ENCODE measurements at places on chromosomes 5 and 9. TPM values are rescaled to one million over a fixed set of nuclear protein-coding genes. Genes with fewer than 3 reads are reported as not detected.

LURAP1L gene
- 13.7 TPM for total RNA-seq

TENT4A gene
- total RNA-seq: 15.9 TPM

WNK2 gene
- total RNA-seq: 58.4 TPM

ANKRD18A gene
- total RNA-seq: 0.16 TPM

CTNND2 gene
- total RNA-seq: 3.1 TPM

FBXL7 gene
- total RNA-seq: 32.1 TPM

OBP2B gene
- not detected for total RNA-seq

IFT74 gene
- 28.0 TPM for total RNA-seq

SEMA5A gene
- total RNA-seq: 3.9 TPM

DPYSL3 gene
- 241 TPM for total RNA-seq

GRCh38 chr9:16358751-16359150 is 511.7 kb downstream of the BNC2 start:
- H3K27ac ChIP-seq: no peak overlapping the region
- H3K36me3 ChIP-seq: no peaks in the 10 kb centered on the region
- H3K4me3 ChIP-seq: no peak overlapping the region

- H3K27me3 ChIP-seq: no peaks in the 10 kb centered on the region
- H3K4me3 ChIP-seq: no peak overlapping the region
- peaks cover 7% of the 10 kb centered on the region for H3K4me1 ChIP-seq
Observed at GRCh38 chr9:526904-527591, 312.4 kb downstream of the DOCK8 start.

- no peak for ATAC-seq
- H3K4me1 ChIP-seq: peaks cover 24% of the 10 kb centered on the region
- H3K27me3 ChIP-seq: no peaks in the 10 kb centered on the region
- peak overlapping the region; percentile 20 for H3K4me3 ChIP-seq
Observed at GRCh38 chr5:178468196-178468685, 122.0 kb downstream of the COL23A1 start.

- H3K4me3 ChIP-seq: no peak overlapping the region
- H3K27ac ChIP-seq: no peak overlapping the region
- no peak for ATAC-seq
- H3K4me1 ChIP-seq: no peaks in the 10 kb centered on the region
- no peaks in the 10 kb centered on the region for H3K36me3 ChIP-seq
Observed at GRCh38 chr9:125435776-125436612, 174.4 kb downstream of the GAPVD1 start.

GRCh38 chr5:66454186-66455078 is 141.8 kb upstream of the MAST4 start:
- ATAC-seq: no peak
- H3K27me3 ChIP-seq: no peaks in the 10 kb centered on the region
- H3K4me1 ChIP-seq: no peaks in the 10 kb centered on the region
- no peaks in the 10 kb centered on the region for H3K36me3 ChIP-seq
- H3K27ac ChIP-seq: no peak overlapping the region

- H3K36me3 ChIP-seq: no peaks in the 10 kb centered on the region
- H3K4me3 ChIP-seq: no peak overlapping the region
- ATAC-seq: no peak
- H3K27me3 ChIP-seq: no peaks in the 10 kb centered on the region
- H3K27ac ChIP-seq: no peak overlapping the region
Observed at GRCh38 chr5:135337064-135337463, 62.0 kb downstream of the MACROH2A1 start.

- no peak overlapping the region for H3K4me3 ChIP-seq
- no peak for ATAC-seq
- no peak overlapping the region for H3K27ac ChIP-seq
- H3K4me1 ChIP-seq: peaks cover 6% of the 10 kb centered on the region
- no peaks in the 10 kb centered on the region for H3K27me3 ChIP-seq
- H3K36me3 ChIP-seq: no peaks in the 10 kb centered on the region
Observed at GRCh38 chr9:86046071-86046636, 53.2 kb downstream of the GOLM1 start.

DNA sequence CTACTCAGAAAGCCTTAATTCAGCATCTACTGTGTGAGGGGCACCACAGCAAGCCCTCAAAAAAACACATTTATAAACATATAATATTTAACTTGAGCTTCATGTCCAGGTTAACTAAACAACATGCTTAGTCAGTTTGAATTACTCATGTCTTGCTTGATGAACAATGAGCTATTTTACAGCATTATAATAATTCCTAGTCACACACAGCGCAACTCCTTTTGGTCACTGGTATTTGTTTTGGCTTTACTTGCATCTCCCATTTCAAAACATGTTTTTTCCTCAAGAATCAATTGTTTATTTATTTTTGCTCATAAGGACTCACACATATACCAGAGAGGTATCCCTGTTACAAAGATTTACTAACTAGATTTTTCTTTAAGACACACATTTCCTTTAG is 616.7 kb upstream of the DAB2 start:
- no peaks in the 10 kb centered on the region for H3K27me3 ChIP-seq
- H3K4me1 ChIP-seq: no peaks in the 10 kb centered on the region
- no peak overlapping the region for H3K27ac ChIP-seq
- no peaks in the 10 kb centered on the region for H3K36me3 ChIP-seq
- ATAC-seq: no peak

DNA sequence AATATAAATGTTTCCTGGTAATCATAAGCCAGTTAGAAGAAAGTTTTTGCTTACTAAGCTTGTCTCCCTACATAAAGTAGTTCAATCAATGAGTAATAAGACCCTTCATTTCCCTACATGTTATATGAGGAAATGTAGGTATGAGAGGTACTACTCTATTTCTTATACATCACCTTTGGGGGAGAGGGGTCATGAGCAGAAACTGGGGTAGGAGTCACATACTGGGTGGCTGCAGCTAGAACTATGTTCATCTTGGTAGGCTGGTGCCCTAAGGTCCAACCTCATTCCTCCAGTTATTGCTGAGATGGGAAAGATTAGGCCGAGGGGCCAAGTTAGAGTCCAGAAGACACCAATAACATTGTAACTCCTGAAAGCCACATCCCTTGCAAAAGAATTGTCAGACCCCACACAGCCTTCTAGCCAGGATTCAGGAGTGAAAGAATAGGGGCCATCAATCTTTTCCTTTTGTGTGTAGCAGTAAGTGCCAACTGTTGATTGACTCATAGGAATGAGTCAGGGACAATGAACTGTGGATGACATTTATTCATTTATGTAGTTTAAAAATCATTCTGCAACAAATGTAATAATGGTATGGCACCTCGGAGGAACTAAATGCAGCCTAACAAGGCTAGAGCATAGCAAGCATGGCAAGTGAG is 21.6 kb upstream of the SREK1 start:
- H3K4me1 ChIP-seq: no peaks in the 10 kb centered on the region
- no peak for ATAC-seq
- H3K36me3 ChIP-seq: no peaks in the 10 kb centered on the region
- H3K27me3 ChIP-seq: no peaks in the 10 kb centered on the region

DNA sequence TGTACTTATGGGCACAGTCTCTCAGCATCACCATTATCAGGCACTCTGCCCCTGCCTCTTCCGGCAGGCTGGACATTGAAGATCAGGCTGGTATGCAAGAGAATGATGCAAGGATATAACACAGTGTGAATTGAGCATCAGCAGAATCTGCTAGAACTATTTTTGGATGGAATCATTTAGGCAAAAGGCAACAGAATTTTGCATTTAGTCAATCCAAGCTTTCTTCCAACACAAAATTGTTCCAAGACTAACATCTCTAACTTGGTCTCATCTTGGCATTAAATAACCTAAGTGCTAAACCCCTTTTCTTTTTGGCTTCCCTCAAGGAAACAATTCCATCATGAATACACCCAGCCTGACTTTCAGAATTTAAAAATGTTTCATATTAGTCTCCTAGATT is 339.9 kb downstream of the PRELID2 start:
- H3K36me3 ChIP-seq: no peaks in the 10 kb centered on the region
- no peak overlapping the region for H3K27ac ChIP-seq
- H3K4me1 ChIP-seq: peaks cover 9% of the 10 kb centered on the region

GRCh38 chr5:144368556-144368955 is 197.9 kb downstream of the KCTD16 start:
- no peaks in the 10 kb centered on the region for H3K4me1 ChIP-seq
- H3K27ac ChIP-seq: no peak overlapping the region
- no peak overlapping the region for H3K4me3 ChIP-seq
- H3K27me3 ChIP-seq: no peaks in the 10 kb centered on the region

GRCh38 chr9:3526997-3527940 is 1.5 kb upstream of the RFX3 start:
- H3K36me3 ChIP-seq: no peaks in the 10 kb centered on the region
- no peaks in the 10 kb centered on the region for H3K4me1 ChIP-seq
- ATAC-seq: no peak
- peak overlapping the region; percentile 100 for H3K27ac ChIP-seq
- no peaks in the 10 kb centered on the region for H3K27me3 ChIP-seq

DNA sequence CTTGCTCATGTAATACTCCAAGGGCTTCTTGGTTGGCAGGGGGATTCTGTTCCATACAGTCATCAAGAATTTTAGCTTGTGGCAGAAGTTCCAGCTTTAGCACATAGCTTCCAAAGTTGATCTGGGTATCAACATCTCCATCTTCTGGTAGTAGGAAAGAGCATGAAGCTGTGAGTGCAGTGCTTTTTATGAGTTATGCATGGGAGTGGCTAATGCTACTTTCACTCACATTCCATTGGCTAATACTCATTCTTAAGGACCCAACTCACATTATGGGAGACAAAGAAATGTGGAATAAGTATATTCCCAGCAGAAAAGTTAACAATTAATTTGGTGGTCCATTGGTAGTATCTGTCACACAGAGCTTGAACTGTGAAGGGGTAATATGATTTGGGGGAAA is 194.2 kb upstream of the CHD1 start:
- no peaks in the 10 kb centered on the region for H3K36me3 ChIP-seq
- H3K4me1 ChIP-seq: no peaks in the 10 kb centered on the region
- no peak overlapping the region for H3K4me3 ChIP-seq

DNA sequence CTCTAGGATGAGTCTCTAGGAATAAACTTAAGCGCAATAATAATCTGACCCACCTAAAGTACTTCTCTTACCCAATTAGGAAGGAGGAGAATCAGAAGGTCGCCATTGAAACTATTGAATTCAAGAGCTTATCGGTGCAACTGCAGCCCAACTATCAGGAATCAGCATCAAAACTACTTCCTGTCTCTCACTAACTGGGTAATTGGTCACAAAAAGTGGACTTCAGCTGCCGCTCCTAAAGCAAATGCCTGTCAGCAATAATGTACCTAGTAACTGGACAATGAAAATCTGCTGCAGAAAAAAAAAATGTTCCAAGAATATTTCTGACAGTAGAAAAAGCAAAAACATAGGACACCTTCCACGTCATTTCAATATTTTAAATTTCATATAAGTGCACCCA is 3.3 kb downstream of the OR1L8 start:
- no peaks in the 10 kb centered on the region for H3K4me1 ChIP-seq
- no peak overlapping the region for H3K4me3 ChIP-seq
- H3K27ac ChIP-seq: no peak overlapping the region
- no peaks in the 10 kb centered on the region for H3K27me3 ChIP-seq
- ATAC-seq: no peak
- no peaks in the 10 kb centered on the region for H3K36me3 ChIP-seq

DNA sequence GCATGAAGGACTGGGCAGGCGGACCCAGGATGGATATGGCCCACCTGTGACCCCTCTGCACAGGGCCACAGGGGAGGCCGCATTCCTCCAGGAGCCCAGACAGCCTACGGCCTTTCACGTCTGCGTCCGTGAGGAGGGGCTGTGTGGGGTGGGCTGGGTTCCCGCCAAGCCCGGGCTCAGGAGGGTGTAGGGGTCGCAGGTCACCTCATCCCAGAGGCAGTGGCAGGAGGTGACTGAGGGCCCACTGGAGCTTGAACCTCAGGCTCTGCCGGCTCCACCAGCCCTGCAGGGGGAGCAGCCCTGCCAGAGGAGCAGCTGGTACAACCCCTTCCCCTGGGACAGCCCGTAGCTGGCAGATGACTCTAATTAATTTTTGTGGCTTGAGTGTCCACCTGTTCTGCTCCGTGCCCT is 40.7 kb upstream of the CACNA1B start:
- no peak for ATAC-seq
- H3K27me3 ChIP-seq: no peaks in the 10 kb centered on the region
- H3K27ac ChIP-seq: no peak overlapping the region
- no peak overlapping the region for H3K4me3 ChIP-seq
- no peaks in the 10 kb centered on the region for H3K4me1 ChIP-seq
- peaks cover 69% of the 10 kb centered on the region for H3K36me3 ChIP-seq

DNA sequence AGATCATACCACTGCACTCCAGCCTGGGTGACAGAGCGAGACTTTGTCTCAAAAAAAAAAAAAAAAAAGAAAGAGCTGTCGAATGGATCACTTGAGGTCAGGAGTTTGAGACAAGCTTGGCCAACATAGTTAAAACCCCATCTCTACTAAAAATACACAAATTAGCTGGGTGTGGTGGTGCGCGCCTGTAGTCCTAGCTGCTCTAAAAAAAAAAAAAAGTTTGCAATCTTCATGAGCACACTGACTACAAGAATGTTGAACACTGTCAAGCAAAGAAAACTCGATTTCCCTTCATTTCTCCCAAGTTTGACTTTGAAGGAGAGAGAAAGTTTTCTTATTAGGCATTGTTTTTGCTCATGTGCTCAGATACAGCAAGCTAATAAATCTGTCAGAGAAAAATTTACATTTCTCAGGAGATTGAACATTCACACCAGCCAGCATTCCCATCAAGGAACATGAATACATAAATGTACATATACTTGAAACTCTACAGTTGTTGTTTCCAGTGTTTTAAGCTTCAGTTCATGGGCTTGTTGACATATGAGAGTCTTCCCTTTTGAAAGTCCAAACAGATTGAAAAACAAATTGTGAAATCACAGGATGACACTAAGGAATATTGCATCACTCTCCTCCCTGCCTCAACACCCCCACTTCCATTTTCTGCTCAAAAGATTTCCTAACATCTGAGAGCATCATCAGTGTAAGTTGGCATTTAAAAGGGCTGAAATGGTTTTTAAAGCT is 81.8 kb downstream of the ARRDC3 start:
- H3K36me3 ChIP-seq: no peaks in the 10 kb centered on the region
- H3K27ac ChIP-seq: peak overlapping the region; percentile 56
- H3K4me1 ChIP-seq: no peaks in the 10 kb centered on the region
- no peak overlapping the region for H3K4me3 ChIP-seq
- no peaks in the 10 kb centered on the region for H3K27me3 ChIP-seq

GRCh38 chr5:179618923-179619554 is 4.4 kb downstream of the HNRNPH1 start:
- H3K4me3 ChIP-seq: peak overlapping the region; percentile 16
- no peak for ATAC-seq
- peak overlapping the region; percentile 2 for H3K27ac ChIP-seq
- peaks cover 29% of the 10 kb centered on the region for H3K4me1 ChIP-seq
- peaks cover 19% of the 10 kb centered on the region for H3K36me3 ChIP-seq
- H3K27me3 ChIP-seq: no peaks in the 10 kb centered on the region

GRCh38 chr9:757246-757881 is 84.1 kb upstream of the DMRT1 start:
- no peak overlapping the region for H3K4me3 ChIP-seq
- peak; percentile 68 for ATAC-seq
- H3K36me3 ChIP-seq: no peaks in the 10 kb centered on the region
- H3K27ac ChIP-seq: no peak overlapping the region

GRCh38 chr9:133583586-133583985 is 25.6 kb downstream of the FAM163B start:
- no peak overlapping the region for H3K27ac ChIP-seq
- H3K36me3 ChIP-seq: no peaks in the 10 kb centered on the region
- H3K4me3 ChIP-seq: no peak overlapping the region
- H3K27me3 ChIP-seq: peaks cover 62% of the 10 kb centered on the region
- ATAC-seq: no peak
- no peaks in the 10 kb centered on the region for H3K4me1 ChIP-seq

Measured in gastroesophageal sphincter (tissue), 4 donors.